Activated CD4-positive, CD25-positive, alpha-beta regulatory T cell treated with anti-CD3 and anti-CD28 coated beads, Interleukin-2, amount 50 U/mL, for 16 hours (primary cell): ENCODE measurements at places on chromosomes 13 and 19.

GRCh38 chr13:91660076-91660415, 261.6 kb downstream of the GPC5 start:
- no peak for DNase-seq

- DNase-seq = no peak
These were observed 287.5 kb upstream of the HTR2A start for GRCh38 chr13:47184321-47184720.

- DNase-seq = no peak
These were observed 429.1 kb downstream of the ITGBL1 start for GRCh38 chr13:101881593-101881992.

GRCh38 chr13:42660333-42660965, 86.5 kb downstream of the TNFSF11 start:
- DNase-seq = no peak

GRCh38 chr13:105202354-105202753, 1333.1 kb downstream of the EFNB2 start:
- no peak for DNase-seq

DNA sequence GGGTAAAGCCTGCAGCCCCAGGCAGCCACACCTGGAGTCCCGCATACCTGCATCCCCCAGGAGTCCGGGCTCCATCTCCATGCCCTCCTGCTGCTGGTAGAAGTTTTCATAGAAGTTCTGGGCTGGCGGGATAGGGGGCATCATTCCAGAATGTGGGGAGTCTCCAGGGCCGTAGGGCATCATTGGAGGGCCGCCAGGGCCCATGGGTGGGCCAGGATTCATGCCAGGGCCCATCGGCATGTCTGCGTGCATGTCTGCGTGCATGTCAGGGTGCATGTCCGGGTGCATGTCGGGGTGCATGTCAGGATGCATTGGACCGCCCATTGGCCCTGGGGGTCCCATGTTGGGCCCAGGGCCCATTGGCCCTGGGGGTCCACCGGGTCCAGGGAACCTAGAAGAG, 23.3 kb upstream of the TMEM160 start:
- DNase-seq = no peak

DNA sequence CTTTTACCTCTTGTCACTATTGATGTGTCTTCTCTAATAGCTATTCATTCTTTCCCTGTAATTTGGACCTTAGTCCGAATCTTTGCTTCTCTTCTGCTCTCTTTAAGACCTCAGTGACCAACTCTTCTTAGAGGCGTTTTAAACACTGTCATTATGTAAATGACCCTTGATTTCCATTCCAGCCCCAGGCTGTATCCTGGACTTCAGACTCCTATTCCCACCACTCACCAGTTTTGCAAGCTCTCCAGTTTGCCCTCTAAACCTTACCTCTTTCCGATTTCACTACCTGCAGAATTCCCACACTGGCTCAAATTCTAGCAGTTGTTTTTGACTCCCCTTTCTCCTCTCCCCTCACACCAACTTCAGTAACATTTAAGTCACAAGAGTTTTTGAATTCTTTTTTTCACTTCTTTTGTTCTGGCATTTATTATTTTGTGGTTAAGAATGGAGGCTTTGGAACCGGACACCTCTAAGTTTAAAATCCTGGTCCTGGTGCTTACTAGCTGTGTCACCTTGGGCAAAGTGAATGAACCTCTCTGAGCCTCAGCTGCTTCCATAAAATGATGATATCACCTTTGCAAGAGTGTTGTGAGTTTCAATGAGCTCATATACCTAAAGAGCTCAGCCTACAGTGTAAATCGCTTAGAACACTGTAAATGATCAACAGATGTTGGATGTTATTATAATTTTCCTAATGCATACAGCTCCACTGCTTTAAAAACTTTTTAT, 13.6 kb upstream of the HMGB1 start:
- DNase-seq = no peak

DNA sequence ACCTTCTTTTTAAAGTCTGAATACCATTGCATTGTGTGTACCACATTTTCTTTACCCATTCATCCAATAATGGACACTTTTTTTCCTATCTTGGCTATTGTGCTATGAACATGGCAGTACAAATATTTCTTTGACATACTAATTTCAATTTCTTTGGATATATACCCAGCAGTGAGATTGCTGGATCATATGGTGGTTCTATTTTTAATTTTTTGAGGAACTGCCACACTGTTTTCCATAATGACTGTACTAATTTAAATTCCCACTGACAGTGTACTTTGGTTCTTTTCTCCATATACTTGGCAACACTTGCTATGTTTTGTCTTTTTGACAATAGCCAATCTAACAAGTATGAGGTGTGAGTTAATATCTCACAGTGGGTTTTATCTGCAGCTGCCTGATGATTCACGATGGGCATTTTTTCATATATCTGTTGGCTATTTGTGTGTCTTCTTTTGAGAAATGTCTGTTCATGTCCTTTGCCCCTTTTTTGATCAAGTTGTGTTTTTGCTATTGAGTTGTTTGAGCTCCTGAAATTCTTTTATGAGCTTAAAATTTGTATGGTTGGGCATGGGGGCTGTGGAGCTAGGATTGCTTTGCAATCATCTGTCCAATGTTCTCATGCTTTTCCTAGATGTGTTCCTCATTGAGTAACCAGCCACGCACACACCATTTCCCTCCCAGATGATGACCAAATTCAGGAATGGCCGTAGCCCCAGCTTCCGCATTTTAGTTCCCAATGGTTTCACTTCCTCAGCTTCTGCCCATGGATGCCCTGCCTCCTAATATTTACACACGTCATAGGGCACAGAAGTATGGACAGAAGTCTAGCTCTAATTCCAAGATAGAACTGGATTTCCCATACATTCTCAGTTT, 380.0 kb upstream of the SGCG start:
- no peak for DNase-seq

- no peak for DNase-seq
These were observed 2.2 kb downstream of the GARIN5B start for GRCh38 chr19:55360902-55361301.

DNA sequence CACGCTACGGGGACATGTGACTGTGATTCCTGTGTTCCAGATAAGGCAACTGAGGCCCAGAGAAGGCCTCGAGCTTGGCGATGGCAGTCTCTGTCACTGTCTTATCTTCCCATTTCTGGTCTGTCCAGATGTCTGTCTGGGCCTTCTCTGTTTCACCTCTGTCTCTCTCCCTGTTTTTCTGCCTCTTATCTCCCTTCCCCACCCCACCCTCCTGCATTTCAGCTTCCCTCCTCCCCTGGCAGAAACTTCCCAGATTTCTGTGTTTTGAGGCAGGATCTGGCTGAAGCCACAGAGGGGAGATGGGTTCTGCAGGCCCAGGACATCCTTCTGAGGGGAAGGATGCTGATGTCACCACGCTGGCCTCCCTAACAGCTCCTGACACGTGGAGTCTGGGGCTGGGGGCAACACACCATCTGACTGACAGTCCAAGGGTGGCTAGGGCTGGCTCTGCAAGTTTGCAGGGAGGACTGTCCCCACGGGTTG, 14.4 kb downstream of the PAK4 start:
- no peak for DNase-seq

GRCh38 chr13:48492470-48493065, 40.3 kb downstream of the RCBTB2 start:
- peak; percentile 44 for DNase-seq

- DNase-seq = peak; percentile 100
These were observed at the start of the genes COQ8B and ITPKC for GRCh38 chr19:40716482-40717324. Gene COQ8B, minus strand, starts transcription at chr19:40716886. Its CDS starts 2,254 bp downstream, at chr19:40714632. Gene ITPKC, plus strand, starts transcription at chr19:40717112. Its CDS starts 24 bp downstream, at chr19:40717136.

- DNase-seq = no peak
These were observed 70.2 kb downstream of the KLF5 start for GRCh38 chr13:73129023-73129422.
